Hematopoietic multipotent progenitor cell treated with erythropoietin and hydrocortisone succinate and interleukin-3 and kit ligand, for 8 days (in vitro differentiated cells): ENCODE measurements at places on chromosomes 1 and 21.

DNA sequence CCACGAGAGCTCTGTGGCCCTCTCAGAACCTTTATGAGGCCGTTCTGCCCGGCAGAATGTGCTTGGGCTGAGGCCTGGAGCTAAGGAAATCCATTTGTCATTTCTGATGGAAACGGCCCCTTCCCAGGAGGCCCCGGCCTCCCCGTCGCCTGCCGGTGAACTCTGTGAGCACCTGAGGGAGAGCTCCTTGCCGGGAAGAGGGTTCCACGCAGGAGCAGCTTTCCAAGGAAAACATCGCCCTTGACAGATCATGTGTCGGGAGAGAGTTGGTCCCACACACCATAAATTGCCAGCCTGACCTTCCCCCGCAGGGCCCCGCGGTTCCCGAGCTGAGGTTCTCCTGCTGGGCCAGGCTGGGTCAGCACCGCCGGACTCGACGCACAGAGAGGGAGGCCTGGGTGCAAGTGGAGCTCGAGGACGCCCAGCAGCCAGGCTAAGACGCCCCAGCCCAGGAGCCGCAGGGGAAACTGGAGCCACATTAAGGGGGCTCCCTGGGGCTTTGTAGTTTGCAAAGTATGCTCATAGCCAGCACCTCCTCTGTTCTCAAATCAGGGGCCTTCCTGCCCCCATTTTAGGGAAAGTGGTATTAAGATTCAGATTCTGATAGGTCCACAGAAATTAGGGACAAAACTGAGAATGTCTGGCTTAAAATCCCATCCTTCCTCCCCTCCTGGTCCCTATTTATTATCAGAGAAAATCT, 239.5 kb downstream of the FOXD2 start:
- no peak for DNase-seq

DNA sequence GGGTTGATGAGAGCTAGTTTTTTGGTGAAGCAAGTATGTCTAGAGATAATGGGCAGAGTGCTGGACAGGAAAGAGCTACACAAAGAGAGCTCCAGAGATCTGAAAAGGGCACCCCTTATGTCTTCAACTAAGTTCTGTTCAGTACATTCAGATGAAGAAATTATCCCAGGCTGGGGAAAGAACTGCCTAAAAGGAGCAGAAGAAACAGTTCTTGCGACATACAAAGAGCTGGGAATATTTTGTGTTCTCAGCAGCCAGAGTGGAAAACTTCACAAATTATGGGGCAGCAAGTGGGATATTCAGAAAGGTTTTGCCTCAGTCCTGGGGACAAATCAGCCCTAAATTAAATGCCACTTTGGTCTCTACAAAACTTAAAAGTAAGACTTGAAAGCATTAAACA, 17.4 kb upstream of the CCN1 start:
- DNase-seq, result no peak

DNA sequence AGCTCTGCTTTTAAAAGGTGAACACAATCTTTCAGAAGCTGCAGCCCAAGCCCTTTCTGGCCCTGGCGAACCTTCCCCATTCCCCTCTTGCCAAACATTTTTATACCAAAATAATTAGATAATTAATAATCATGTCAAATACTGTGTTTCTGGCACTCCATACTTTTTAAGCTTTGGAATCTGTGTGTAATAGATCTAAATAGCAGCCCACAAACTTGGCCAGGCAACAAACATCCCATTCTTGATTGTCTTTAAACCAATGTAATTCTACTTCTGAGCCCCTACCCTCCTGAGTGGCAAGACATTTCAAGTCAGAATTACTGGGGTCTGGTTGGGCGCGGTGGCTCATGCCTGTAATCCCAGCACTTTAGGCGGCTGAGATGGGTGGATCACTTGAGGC, 137.7 kb downstream of the NAV1 start:
- no peak for DNase-seq

DNA sequence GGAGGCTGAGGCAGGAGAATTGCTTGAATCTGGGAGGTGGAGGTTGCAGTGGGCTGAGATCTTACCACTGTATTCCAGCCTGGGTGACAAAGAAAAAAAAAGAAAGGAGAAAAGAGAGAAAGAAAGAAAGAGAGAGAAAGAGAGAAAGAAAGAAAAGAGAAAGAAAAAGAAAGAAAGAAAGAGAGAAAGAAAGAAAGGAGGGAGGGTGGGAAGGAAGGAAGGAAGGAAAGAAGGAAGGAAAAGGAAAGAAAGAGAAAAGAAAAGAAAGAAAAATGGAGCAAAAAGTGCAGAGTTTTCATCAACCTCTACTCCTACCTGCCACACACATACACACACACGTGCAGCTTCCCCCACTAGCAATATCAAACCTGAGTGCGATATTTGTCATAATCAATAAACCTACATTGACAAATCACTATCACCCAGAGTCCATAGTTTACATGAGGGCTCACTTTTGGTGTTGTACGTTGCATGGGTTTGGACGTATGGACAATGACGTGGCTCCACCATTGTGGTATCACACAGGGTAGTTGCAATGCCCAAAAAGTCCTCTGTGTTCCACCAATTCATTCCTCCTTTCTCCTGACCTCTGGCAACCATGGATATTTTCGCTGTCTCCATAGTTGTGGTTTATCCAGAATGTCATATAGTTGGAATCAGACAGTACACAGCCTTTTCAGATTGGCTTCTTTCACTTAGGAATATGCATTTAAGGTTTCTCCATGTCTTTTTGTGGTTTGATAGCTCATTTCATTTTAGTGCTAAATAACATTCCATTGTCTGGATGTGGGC, 36.5 kb downstream of the EVA1C start:
- no peak for DNase-seq

DNA sequence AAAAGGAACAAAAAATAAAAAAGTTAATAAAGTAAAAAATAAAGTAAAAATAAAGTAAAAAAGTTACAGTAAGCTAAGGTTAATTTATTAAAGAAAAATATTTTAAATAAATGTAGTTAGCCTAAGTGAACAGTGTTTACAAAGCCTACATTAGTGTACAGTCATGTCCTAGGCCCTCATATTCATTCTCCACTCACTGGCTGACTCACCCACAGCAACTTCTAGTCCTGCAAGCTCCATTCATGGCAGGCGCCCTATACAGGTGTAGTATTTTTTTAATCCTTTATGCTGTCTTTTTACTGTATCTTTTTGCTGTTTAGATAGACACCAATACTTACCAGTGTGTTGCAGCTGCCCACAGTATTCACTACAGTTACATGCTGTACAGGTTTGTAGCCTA, 12.4 kb downstream of the ADAR start:
- DNase-seq, result no peak

DNA sequence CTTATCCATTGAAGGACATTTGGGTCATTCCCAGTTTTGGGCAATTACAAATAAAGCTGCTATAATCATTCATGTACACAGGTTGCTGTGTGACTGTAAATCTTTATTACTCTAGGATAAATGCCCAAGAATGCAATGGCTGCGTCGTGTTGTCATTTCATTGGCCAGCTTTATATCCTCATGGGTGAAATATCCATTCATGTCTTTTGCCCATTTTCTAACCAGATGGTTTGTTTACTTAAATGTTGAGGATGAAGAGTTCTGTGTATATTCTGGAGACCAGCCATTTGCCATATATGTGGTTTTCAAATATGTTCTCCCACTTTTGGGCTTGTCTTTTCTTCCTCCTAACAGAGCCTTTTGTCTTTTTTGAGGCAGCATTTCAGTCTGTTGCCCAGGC, 25.3 kb downstream of the TRIM11 start:
- DNase-seq, result no peak
